ENCODE measurements at places on chromosomes 2 and 18.

DNA sequence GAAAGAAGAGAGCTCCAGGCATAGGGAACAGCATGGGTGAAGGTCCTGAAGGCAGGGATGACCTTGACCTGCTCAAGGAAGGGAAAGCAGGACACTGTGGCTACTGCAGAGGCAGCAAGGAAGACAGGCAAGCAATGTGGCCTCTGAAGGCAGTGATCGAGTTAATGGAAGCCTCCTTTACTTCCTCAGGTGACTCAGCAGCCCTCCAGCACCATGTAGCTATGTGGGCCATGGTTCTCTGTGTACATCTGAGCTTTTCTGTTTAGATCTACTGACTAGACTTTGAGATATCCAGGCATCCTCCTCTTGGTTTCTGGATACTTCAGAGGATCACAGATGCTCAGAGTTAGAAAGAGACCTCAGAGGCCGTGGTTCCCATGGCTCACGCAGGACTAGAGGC, 107.3 kb upstream of the PID1 start:
- ATAC-seq: no peak

GRCh38 chr18:23237524-23238151, 102.4 kb downstream of the CABLES1 start:
- no peak for ATAC-seq

GRCh38 chr2:108565778-108566375, 31.6 kb downstream of the LIMS1 start:
- ATAC-seq: no peak

- no peak for ATAC-seq
Measured at GRCh38 chr2:136751406-136751805, 13.9 kb upstream of the THSD7B start.

DNA sequence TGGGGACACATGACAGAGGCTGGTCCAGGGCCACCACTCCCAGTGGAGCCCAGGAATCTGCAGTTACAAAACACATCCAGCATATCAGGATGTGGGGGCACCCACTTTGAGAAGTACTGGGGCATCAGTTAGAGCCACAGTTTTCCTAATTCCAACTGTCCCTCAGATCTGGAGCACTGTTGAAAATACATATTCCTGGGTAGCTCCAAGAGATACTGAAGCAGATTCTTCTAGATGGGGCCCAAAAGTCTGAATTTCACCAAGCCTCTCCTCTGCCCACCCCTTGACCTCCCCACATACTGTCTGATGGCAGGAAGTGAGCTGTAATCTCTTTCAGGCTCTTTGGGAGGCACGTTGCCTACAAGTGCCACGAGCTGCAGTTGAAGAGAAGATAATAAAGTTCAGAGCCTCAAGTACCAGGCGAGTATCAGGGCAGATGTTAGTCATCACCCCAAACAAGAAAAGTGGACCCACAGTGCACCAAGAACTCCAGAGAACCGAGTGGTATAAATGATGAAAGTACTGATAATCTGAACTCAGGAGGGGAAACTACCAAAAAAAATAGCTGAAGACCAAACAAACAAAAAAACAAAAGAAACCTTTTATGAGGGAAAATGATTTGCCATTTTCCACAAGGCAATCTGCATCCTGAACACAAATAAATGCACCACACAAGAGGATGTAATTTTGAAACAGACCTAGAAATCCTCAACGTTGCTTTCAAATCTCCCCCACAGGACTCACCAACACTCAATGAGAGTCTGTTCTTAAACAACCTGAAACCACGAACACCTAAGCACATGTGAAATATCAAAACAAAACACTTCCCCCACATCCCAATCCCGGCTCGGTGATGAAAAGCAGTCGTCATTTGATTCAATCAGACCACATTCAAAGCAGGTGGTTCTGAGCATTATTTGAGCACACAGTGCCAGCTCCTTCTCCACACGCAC, 98.7 kb downstream of the TCF4 start:
- peak; percentile 67 for ATAC-seq

GRCh38 chr2:29269765-29270109, 154.5 kb downstream of the CLIP4 start:
- ATAC-seq: no peak

GRCh38 chr2:54630858-54631497, 92.5 kb upstream of the EML6 start:
- ATAC-seq: no peak

DNA sequence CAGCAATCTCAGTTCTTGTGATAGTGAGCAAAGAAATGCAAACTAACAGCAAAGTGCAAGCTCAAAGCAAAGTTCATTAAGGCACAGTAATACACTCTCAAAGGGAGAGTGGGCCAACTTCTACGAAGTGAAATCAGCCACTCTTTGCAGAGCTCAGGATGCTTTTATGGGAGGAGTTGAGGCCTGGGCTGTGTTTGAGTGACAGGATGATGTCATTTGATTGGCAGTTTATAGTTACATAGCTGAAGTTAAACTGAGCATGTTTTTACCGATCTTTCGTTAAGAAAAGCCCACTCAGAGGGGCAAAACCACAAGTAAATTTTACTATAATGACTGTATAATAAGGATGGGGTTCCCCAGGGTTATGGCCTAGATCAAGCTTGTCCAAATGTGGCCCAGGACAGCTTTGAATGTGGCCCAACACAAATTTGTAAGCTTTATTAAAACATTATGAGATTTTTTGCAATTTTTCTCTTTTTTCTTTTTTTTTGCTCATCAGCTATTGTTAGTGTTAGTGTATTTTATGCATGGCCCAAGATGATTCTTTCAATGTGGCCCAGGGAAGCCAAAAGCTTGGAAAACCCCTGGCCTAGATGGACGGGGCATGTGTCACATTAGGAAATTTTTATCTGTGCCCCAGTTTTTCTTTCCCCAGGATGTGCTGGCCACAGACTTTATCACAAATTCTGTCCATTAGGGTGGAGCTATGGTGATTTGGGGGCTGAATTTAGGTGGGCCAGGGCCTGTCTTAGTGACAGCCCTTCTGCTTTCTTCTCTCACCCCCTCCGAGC, 8.3 kb upstream of the DNAH7 start:
- no peak for ATAC-seq

DNA sequence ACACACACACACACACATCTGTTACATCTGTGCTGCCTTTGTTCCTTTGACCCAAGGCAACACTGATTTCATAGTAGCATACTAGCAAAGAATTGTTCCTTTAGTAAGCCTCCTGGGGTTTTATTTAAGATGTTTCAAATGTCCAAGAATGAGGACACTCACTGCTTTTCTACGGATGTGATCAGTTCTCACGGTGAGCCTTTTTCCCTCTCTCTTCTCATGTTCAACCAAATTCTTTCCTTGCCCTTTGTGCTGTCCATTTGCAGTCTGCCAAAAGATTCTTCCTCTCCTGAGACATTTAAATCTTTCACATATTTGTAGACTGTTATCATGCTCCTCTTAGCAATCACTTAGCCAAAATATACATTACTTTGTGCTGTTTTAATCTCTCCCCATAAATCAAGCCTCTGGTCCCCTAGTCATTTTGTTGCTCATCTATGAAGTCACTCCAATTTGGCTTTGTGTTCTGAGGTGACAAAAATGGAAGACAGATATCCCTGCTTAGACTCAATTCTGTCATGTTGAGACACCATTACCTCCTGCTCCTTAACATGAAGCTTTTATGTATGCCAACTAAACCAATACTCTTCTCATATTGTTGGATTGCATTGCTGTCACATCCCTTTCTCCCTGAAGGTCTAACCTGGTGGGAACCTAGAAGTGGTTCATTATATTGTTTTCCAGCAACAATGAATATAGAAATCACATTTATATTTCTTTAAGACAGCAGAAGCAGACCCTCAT, 1605.3 kb upstream of the ACVR2A start:
- peak; percentile 92 for ATAC-seq

GRCh38 chr2:56009758-56010458, 86.3 kb upstream of the EFEMP1 start:
- ATAC-seq: peak; percentile 69

- ATAC-seq: no peak
Measured at GRCh38 chr2:75162897-75163296, 36.4 kb downstream of the TACR1 start.

- ATAC-seq: no peak
Measured at GRCh38 chr2:41763141-41763540, 284.7 kb upstream of the PKDCC start.

- ATAC-seq: no peak
Measured at GRCh38 chr2:175461839-175462238, 280.3 kb upstream of the ATP5MC3 start.

DNA sequence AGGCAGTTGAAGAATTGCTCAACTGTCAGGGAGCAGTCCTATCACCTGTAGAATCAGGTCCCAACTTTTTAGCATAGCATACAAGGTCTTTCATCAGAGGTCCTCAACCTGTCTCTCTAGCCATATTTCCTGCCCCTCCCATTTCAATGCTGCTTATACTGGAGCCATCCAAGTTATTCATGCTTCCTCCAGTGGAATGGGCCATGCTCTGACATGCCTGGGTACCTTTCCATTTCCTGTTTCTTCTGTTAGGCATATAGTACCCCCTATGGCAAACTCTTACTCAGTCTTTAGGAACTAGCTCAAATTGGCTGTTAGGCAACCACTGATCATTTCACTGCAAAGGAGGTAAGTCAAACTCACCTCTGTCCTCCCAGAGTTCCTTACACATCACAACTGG, 51.0 kb upstream of the ABCA12 start:
- no peak for ATAC-seq

- ATAC-seq: peak; percentile 72
Measured at GRCh38 chr2:3604991-3605961, 10.4 kb downstream of the COLEC11 start.

GRCh38 chr18:14025306-14025940, 106.8 kb downstream of the ZNF519 start:
- ATAC-seq: no peak

DNA sequence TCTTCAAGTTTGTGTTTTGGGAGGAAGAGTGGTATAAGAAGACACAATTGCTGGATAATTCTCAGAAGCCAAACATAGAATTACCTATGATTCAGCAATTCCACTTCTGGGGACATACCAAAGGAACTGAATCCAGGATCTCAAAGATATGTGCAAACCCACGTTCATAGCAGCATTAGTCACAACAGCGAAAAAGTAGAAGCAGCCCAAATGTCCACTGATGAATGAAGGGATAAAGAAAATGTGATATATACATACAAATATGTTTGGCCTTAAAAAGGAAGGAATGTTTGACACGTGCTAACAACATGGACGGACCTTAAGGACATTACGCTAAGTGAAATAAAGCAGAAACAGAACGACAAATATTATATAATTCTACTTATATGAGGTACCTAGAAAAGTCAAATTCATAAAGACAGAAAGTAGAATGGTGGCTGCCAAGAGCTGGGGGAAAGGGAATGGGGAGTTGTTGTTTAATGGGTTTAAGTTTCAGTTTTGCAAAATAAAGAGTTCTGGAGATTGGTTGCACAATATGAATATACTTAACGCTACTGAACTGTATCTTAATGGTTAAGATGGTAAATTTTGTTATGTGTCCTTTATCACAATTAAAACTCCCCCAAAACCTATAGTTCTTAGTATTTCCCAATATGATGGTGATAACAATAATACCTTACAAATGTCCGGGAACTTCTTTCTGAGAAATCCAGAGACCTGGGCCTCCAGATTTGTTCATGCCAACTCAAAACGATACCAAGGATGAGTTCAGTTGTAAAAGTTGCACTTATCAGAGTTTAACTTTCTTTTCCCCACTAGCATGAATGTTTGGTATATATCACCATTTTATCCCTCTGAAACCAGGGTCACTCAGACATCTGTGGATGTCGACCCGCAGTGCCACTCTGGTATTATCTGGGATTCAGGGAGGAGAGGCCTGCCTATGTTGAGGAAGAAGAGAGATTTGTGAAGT, 33.7 kb upstream of the WIPF1 start:
- peak; percentile 80 for ATAC-seq

DNA sequence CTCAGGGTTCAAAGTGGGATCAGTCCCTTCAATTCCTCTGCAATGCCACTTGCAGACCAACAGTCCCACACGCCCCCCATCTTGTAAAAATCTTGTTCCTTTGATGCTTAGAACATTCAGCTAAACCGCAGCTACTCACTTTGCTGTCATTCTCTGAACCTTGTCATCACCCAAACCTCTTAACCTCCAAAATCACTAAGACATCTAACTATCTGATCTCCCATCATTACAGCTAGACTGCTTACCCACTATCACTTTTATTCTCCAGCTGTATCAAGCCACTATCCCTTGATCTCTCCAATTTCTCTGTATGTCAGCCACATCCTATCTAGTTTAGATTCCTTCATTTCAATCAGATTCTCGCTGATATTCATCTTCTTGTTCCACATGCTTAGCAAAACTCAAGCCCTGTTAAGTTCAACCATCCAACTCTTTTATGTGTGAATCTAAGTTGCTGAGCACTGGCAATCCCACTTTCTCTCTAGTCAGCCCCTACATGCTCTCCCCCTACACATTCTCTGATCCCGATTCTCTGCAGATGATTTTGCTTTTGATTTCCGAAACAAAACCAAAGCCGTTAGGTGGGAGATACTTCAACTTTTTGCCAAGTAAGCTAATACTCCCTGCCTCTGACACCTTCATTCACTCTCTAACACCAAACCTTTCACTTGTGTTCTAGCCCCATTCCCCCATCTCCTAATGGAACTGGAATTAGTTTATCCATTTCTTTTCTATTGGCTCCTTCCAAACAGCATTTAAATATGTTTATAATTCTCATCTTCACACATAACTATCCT, 4.6 kb downstream of the GTF3C2 start:
- ATAC-seq: no peak

GRCh38 chr2:54966165-54966832, 84.0 kb downstream of the RTN4 start:
- ATAC-seq: peak; percentile 2

DNA sequence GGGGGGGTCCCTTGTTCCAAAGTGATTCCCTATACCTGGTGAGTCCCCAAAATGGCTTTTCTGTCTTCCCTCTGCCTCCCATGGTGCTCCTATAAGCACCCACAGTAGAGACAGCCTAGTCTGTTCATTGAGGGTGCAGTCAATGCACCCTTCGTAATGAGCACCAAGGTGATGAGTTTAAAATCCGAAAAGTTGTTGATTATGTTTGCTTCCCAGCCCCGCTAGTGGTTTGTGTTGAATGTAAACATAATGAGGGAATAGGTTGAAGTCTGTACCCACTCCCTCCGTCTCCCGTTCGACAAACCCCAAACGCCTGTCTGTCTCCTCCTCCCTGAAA, 2.3 kb downstream of the FOSL2 start:
- ATAC-seq: no peak

- no peak for ATAC-seq
Measured at GRCh38 chr2:52220393-52220792, 1188.5 kb upstream of the NRXN1 start.

DNA sequence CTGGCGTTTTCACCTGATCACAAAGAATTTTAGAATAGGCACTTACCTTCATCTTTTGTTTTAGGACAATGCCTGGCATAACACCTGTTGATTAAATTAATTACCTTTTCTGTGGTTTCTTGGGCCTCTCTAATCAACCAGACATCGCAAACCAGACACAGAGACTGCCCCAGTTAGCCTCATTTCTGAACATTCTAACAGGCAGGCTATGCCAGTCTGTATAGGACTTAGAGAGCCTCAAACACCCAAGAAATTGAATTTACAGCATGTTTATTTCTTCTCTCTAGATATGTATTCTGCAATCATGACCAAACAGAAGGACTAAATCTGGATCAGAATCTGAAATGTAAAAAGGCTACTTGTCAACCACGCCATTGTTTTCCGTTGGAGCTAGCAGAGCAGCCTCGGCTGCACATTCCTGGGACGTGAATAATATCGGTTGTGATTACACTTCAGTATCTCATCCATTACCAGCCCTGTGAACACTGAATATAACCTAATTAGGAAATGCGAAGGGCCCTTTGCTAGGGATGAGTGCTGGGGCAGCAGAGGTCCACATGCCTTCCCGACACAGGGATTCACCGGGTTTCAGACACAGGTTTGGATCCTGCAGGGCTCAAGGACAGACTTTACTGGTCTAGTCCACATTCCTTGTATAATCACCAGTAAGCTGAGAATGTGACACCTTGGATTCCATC, 17.5 kb upstream of the CDC42EP3 start:
- peak; percentile 97 for ATAC-seq
